ENCODE measurements at places on chromosomes 2 and 18.

DNA sequence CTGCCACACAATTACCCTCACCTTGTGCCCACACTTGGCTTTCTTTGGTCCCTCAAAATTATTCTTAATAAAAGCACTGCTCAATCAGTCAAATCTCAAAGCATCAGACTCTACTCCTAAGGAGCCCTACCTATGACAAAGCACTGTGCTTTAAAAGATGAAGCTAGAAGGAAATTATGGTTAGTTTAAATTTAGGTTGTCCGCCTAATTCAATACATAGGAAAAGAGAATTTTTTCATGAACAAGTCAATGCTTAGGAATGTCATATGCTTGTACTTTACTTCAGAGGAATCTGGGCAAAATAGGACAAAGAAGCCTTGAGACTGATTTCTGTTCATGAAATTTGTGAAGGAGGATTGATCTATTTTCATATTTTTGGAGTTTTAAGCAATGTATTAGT is 726.4 kb upstream of the CDH2 start:
- no peak for DNase-seq

DNA sequence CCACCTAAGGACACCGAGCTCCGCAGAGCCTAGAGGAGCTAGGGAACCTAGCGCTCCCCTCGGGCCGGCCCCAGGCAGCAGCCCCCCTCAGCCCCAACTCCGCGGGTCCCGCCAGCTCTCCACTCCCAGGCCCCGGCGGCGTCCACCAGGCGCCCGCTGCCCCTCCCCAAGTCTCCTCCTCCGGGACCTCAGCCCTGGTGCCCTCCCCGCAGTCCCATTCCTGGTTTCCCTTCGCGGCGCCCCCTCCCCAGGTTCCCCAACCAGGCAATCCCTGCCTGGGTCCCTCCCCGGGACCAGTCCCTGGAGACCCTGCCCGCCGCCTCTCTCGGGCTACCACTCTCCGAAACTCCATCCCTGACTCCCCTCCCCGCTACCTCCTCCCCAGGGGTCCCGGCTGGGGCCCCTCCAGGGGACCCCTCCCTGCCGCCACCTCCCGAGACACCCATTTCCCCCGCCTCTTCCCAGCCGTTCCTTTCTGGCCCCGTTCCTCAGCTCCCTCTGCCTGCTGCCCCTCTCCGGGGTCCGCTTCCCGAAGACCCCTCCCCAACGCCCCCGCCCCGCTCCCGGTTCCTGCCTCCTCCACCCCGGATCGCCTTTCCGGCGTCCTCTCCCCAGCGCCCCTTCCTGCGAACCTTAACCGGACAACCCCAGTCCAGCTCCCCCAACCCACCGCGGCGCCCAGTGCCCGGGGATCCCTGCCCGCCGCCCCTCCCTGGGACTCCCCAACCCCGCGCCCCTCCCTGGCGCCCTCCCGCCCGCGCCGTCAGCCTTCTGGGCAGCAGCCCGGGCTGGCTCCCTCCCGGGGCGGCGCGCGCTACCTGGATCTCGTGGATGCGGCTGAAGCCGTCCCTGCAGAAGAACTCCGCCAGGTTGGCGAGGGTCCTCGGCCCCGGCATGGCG is 678 bp downstream of the CYP27C1 start:
- no peak for DNase-seq

- no peak for DNase-seq
Observed at GRCh38 chr2:444937-445884, 157.3 kb upstream of the ALKAL2 start.

- no peak for DNase-seq
Observed at GRCh38 chr2:60843006-60843405, 38.4 kb upstream of the REL start.
